ENCODE measurements at places on chromosomes 2 and 18.
A peak's percentile ranks its signal among the peaks of the same experiment; 100 is the strongest.

GRCh38 chr2:21916934-21917522 is 793.3 kb downstream of the TDRD15 start:
- no peak for DNase-seq

DNA sequence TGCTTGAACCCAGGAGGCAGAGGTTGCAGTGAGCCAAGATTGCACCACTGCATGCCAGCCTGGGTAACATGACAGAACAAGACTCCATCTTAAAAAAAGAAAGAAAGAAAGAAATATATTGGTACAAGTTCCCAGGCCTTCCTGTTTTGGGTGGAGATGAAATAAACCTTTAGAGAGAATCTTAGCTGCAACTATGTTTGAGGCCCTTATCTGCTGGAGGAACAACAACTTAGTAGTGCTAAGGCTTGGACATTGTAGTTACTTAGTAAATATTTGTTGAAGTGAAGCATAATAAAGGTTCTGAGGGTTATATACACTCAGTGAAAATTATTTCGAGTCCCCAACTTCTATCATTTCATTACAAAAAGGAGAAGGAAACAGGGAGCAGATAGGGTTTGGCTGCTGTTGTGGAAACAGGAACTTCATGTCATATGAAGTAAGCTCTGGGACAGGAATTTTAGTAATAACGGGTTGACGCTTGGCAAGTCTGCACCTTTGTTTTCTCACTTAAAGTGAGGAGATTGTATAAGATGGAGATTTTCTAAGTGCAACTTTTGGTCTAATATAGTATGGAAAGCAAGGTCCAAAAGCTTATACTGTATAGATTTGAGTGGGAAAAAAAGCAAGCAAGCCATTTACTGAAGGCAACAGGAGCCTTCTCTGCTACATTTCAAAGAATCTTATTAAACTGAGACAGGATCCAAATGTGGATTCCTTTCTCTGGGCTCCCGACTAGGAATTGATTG is 40.0 kb upstream of the AGPS start:
- no peak for DNase-seq

DNA sequence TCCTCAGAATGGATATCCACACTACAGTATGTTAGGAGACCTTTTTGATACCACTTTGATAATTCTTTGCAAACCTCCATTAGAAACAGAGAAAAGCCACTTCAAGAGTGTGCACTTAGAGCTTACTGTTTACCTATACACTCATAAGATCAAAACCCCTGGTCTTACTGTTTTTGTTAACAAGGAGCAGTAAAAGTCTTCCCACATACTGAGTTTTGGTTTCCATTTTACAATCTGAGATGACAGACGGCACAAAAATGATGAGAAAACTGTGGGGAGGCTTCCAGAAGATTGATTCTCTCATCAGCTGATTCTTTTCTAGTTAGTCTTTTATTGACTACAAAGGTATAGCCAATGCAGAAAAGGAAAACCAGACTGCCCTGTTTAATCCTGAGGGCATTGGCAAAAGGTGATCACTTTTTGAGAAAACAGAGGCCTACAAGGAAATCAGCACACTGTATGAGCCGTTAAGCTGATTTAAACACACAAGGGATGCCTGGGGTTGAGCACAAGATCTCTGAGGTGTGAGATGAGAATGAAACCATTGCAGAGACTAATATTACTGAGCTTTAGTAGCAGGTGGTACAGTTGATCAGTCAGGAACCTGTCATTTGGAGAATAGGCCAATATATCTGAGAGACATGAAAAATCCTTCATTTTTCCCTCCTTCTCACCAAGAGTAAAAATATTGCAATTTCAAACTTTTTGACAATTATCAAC is 368.6 kb downstream of the GRB14 start:
- no peak for DNase-seq

DNA sequence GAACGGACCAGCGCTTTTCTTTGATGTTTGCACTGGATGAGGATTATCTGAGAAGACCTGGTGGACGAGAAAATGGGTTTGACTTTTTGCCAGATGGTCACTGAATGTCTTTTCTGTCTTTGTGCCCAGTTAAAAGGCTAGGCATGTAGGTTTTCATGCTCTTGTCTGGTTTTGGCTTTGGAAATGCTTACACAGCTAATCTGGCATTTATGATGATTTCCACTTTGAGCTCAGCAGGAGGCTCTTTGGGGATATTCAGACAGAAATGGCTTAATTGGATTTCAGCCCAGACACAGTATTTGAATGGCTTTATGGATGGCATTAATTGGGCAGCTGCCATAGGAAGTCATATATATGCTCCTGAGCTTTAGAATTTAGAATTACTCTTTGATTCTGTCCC is 59.6 kb downstream of the NCK2 start:
- no peak for DNase-seq

- DNase-seq = no peak
These were observed 514.4 kb upstream of the CHAC2 start for GRCh38 chr2:53253244-53253643.

GRCh38 chr2:76075126-76075525 is 364.4 kb upstream of the GCFC2 start:
- no peak for DNase-seq

GRCh38 chr2:105721991-105722511 is 22.7 kb upstream of the NCK2 start:
- DNase-seq = no peak

DNA sequence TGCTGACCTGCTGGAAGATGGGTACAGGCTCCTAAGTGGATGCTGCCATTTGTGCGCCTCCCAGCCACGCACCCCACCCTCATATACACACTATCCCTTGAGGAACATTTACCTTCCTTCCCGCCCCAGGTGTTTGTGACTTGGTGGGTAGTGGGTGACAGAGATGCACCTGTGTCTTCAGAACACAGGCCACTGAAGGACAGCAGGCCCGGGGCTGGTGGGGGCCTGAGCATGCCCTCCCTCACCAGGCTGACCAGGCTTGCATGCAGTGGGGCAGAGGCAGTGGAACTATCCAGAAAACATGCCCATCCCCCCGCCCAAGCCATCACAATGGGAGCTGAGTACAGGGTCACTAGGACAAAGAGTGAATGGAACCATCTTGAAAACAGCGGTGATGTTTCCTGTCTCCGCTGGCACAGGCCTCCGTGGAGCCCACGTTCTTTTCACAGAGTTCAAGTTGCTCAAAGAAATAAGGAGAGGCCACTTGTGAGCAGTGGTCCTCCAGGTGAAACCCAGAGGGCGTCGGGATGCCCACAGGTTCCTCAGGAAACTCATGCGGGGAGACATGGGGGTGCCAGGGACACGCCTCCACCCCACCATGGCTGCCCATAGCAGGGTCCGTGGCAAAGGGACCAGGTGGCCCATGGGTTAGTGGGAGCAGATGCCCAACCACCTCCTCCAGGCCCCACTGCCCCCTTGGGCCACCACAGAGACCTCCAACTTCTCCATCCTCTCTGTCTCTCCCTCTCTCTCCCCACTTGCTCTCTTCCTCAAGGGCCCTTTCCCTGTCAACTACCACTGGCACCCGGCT is 90.9 kb downstream of the MALT1 start:
- peak; percentile 11 for DNase-seq

GRCh38 chr2:204161886-204162285 is 225.3 kb downstream of the ICOS start:
- DNase-seq = no peak

- no peak for DNase-seq
These were observed 614.2 kb upstream of the REG3G start for GRCh38 chr2:78411303-78411702.

Data from testis (tissue), 5 donors.